ENCODE measurements at places on chromosomes 12 and 14. TPM values are rescaled to one million over a fixed set of nuclear protein-coding genes. Genes with fewer than 3 reads are reported as not detected.

- no peak overlapping the region for H3K27ac ChIP-seq
- no peaks in the 10 kb centered on the region for H3K27me3 ChIP-seq
- no peak for DNase-seq
- H3K4me1 ChIP-seq = no peaks in the 10 kb centered on the region
- H3K4me3 ChIP-seq = no peak overlapping the region
Measured at GRCh38 chr14:58750321-58751269, 112.8 kb downstream of the DACT1 start.

DNA sequence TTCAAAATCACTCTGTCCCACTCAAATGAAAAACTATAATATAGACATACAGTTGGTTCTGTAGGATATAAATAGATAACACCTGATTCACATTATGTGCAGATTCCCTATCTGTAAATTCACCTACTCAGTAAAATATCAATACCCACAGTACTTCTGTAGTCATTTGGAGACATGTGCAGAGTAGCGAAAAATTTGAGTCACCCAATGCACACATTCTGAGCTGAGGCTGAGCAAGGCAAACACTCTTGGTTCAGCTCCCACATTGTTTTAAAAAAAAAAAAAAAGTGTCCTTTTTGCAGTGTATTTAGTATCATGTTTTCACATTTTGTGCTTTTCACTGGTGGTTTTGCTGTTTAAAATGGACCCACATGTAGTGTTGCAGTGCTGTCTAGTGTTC lies 27.3 kb upstream of the BBS10 start:
- H3K4me1 ChIP-seq = no peaks in the 10 kb centered on the region
- H3K27ac ChIP-seq = no peak overlapping the region
- no peak for DNase-seq
- no peaks in the 10 kb centered on the region for H3K27me3 ChIP-seq

DNA sequence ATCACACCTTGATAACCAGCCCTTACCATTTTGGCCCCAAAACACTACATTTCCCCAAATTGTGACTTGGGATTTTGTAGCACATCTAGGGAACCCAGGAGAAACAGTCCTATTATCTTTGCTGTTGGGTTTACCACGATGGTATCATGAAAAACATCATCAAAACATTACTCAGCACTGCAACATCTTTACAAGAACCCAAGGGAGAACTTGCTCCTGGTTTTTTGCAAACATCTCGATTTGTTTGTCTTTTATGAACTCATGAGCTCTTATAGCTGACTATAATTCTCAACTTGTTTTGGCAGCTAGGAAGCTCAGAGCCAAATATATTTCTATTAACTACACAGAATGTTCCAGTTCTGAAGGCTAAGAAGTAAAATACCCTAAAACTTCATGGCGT lies 65.7 kb downstream of the TBX5 start:
- H3K27ac ChIP-seq = no peak overlapping the region
- no peak overlapping the region for H3K4me3 ChIP-seq
- no peak for DNase-seq

- H3K4me1 ChIP-seq = no peaks in the 10 kb centered on the region
- H3K36me3 ChIP-seq = no peaks in the 10 kb centered on the region
- no peak overlapping the region for H3K27ac ChIP-seq
- H3K4me3 ChIP-seq = no peak overlapping the region
- no peak for DNase-seq
- no peaks in the 10 kb centered on the region for H3K27me3 ChIP-seq
Measured at GRCh38 chr12:33536431-33536830, 96.8 kb upstream of the SYT10 start.

DNA sequence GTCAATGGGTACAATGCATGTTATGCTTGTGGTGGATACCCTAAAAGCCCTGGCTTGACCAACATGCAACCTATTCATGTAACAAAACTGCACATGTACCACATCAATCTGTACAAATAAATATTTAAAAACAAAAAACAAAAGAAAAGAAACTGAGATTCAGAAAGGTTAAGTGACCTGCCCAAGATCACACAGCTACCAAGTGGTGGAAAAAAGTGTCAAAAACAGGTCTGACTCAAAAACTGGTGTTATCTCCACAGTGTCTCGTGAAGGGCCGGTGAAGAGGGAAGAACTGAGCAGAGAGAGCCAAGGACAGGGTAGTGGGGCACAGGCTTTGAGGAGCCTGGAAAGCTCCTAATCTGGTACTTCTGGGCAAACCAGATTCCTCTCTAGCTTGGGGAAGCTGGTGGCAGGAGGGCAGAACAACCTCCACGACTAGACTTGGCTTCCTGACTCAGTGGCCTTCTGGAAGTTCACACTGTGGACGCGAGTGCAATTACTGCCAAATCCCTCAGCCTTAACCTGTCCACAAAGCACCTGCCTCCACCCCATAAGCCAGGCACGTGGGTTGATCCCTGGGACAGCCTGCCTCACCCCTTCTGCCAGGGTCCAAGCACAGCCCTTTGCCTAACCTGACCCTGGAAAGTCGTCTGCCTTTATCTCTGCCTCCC lies 15.6 kb downstream of the ZBTB39 start:
- no peak overlapping the region for H3K27ac ChIP-seq
- peaks cover 6% of the 10 kb centered on the region for H3K4me1 ChIP-seq
- H3K36me3 ChIP-seq = no peaks in the 10 kb centered on the region
- no peaks in the 10 kb centered on the region for H3K27me3 ChIP-seq
- no peak for DNase-seq
- H3K4me3 ChIP-seq = no peak overlapping the region

DNA sequence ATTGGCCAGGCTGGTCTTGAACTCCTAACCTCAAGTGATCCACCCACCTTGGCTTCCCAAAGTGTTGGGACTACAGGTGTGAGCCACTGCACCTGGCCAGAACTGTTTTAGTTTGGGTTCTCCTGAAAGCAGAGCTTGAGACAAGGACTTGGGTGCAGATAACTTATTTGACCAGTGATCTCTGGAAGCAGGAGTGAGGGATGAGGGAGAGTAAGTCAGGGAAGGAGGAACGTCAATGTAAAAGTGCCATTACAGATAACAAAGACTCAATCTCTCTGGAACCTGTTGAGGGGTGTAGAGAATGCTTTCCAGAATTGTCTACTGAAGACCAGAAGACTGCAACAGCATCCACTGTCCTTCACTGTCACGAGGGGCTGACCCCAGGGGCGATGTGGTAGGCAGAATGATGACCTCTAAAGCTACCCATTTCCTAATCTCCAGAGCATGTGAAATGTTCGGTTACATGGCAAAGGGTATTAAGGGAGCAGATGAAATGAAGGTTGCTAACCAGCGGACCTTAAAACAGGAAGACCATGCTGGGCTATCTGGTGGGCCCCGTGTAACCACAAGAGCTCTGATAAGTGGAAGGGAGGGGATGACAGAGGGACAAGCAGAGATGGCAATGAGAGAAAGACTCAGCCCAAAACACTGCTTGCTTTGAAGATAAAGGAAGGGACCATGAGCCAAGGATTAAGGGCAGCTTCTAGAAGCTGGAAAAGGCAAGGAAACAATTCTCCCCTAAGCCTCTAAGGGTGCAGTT lies 207.8 kb downstream of the RBM19 start:
- no peaks in the 10 kb centered on the region for H3K4me1 ChIP-seq
- H3K27me3 ChIP-seq = peaks cover 30% of the 10 kb centered on the region
- no peaks in the 10 kb centered on the region for H3K36me3 ChIP-seq
- H3K4me3 ChIP-seq = no peak overlapping the region

SOAT2 gene
- not detected for total RNA-seq

NCAPD2 gene
- 21.6 TPM for total RNA-seq

Measured in breast epithelium (tissue), 4 donors.